Liver (tissue), 10 donors: ENCODE measurements at places on chromosomes 4 and X.

DNA sequence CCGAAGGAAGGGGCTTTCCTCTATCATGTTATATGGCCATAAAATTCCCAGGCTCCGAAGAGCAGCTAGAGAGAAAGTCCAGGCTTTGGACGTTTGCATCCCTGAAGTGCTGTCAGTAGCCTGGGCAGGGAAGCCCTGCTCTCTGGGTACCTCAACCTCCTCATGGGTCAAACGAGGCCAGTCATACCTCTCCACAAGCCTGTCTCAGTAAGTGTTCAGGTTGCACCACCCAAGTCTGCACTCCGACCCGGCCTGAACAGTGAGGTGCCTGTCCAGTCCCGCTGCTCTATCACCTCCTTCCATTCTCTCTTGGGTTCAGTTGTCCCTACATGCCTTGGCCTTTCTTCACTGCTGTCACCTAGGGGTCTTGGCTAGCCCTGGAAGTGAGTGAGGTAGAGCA is 78.9 kb downstream of the STARD8 start:
- DNase-seq = no peak
- peaks cover 3% of the 10 kb centered on the region for H3K36me3 ChIP-seq
- H3K4me3 ChIP-seq = no peak overlapping the region
- H3K4me1 ChIP-seq = no peaks in the 10 kb centered on the region
- no peaks in the 10 kb centered on the region for H3K27me3 ChIP-seq

- no peaks in the 10 kb centered on the region for H3K27me3 ChIP-seq
- no peak overlapping the region for H3K4me3 ChIP-seq
- no peak overlapping the region for H3K27ac ChIP-seq
- H3K4me1 ChIP-seq = peaks cover 4% of the 10 kb centered on the region
- no peaks in the 10 kb centered on the region for H3K36me3 ChIP-seq
Observed at GRCh38 chr4:79227860-79228259, 98.0 kb downstream of the NAA11 start.

DNA sequence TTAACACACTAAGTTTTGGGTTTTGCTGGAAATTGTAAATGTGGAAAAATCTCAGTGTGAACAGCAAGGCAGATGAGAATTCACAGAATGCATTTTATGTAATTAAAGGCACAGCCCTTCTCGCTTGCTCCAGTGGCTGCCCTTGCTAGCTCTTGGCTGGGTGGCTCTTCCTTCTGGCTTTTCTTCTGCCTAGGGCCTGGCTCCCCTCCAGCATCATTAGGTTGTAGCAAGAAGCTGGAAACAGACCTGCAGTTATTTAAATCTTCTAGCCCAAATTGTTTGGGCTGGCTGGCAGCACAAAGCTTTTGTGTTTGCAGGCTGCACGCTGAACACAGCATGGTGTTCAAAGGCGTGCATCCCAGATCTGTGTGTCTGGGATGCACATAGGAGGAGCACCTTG is 56.5 kb downstream of the LIMCH1 start:
- H3K27ac ChIP-seq = no peak overlapping the region
- H3K4me3 ChIP-seq = no peak overlapping the region
- DNase-seq = no peak
- H3K4me1 ChIP-seq = peaks cover 6% of the 10 kb centered on the region

DNA sequence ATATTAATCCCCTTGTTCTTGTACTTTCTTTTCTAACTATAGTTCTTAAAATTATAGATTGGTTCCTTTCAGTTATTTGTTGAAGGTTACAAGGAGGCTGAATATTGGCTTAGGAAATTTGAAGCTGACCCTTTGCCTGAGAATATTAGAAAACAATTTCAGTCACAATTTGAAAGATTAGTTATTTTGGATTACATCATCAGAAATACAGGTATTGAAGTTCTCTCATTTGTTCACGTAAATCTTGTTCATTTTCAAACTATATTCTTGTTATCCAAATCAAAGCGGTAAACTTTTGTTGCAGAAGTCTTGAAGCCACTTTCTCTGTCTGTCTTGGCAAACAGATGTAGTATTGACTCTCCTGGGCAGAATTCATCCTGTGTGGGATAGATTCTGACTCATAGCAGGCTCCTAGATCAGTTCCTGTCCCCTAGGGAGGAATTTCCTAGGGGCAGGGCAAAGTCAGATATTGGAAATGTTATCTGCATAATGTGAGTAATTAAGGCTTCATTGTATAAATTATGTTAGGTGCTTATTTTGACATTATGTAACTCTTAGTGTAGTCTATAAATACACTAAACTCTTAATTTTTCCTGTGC is 25.2 kb downstream of the PI4K2B start:
- no peaks in the 10 kb centered on the region for H3K4me1 ChIP-seq
- no peak overlapping the region for H3K4me3 ChIP-seq
- H3K27me3 ChIP-seq = no peaks in the 10 kb centered on the region
- DNase-seq = no peak
- no peak overlapping the region for H3K27ac ChIP-seq

DNA sequence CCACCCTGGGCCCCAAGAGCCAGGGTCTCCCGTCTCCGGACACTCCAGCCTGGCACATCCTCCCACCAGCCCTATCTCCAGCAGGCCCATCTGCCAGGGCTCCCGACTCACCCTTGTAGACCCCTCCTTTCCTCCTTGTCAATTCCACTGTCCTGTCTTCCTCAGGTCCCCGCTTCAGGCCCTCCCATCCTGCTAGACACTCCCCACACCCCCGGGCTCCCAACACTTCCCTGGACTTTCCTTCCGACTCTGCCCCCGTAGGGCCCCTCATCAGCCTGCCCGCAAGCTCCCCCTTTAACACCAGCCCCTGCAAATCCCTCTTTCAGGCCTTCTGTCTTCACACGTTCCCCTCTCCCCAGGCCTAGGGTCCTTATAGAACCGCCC is 1.1 kb downstream of the PRAF2 start:
- H3K4me1 ChIP-seq = peaks cover 17% of the 10 kb centered on the region
- no peak for DNase-seq
- no peak overlapping the region for H3K4me3 ChIP-seq
- peaks cover 9% of the 10 kb centered on the region for H3K36me3 ChIP-seq
- H3K27ac ChIP-seq = no peak overlapping the region

DNA sequence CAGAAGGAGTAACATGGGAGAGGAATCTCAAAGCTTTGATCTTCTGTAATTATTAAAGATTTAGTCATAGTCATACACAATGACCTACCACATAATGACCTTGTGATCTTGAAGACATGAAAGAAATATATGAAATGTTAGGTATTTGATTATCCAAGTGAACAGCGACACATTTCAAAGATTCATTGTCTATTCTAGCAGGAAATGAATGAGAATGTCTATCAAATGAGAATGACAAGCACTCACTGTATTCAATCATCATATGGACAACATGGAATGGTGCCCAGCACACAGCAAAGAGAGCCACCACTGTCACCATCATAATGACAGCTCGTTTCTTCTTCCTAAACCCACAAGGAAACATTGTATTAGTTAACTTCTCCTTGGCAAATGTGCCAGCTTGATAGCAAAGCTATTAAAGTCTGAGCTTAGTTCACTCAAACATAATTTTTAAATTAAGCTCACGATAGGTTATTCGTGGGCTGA is 50.6 kb downstream of the QRFPR start:
- no peaks in the 10 kb centered on the region for H3K27me3 ChIP-seq
- no peaks in the 10 kb centered on the region for H3K4me1 ChIP-seq
- no peaks in the 10 kb centered on the region for H3K36me3 ChIP-seq

- H3K27ac ChIP-seq = peak overlapping the region; percentile 11
- no peak for DNase-seq
- no peak overlapping the region for H3K4me3 ChIP-seq
- no peaks in the 10 kb centered on the region for H3K27me3 ChIP-seq
Observed at GRCh38 chr4:155909615-155910226, 6.2 kb downstream of the TDO2 start.

GRCh38 chr4:140757232-140757630 is 1.0 kb upstream of the TBC1D9 start:
- H3K4me1 ChIP-seq = peaks cover 5% of the 10 kb centered on the region
- no peak for DNase-seq
- no peaks in the 10 kb centered on the region for H3K27me3 ChIP-seq
- peak overlapping the region; percentile 93 for H3K27ac ChIP-seq
- H3K36me3 ChIP-seq = no peaks in the 10 kb centered on the region

GRCh38 chr4:8607603-8608481 is 15.3 kb downstream of the CPZ start:
- no peaks in the 10 kb centered on the region for H3K27me3 ChIP-seq
- H3K4me3 ChIP-seq = no peak overlapping the region
- H3K4me1 ChIP-seq = no peaks in the 10 kb centered on the region
- no peak overlapping the region for H3K27ac ChIP-seq

DNA sequence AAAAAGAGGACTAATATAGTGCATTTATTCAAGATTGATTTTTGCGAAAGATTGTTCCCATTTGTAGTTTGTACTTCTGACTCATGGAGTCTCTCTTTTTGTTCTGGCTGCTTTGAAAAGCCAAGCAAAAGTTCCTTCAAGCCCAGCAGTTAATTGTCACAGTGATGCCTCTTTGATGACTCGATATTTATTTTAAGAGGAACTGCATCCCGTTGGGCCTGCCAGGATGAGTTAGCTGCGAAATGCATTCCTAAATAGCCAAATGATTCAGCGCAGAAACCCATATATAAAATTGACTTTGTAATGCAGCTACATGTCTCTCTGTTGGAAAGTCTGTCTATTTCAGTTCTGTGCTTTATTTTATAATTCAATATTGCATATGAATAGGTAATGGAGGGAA is 295.1 kb downstream of the GBA3 start:
- no peaks in the 10 kb centered on the region for H3K27me3 ChIP-seq
- no peaks in the 10 kb centered on the region for H3K36me3 ChIP-seq
- no peak overlapping the region for H3K27ac ChIP-seq
- H3K4me3 ChIP-seq = no peak overlapping the region

DNA sequence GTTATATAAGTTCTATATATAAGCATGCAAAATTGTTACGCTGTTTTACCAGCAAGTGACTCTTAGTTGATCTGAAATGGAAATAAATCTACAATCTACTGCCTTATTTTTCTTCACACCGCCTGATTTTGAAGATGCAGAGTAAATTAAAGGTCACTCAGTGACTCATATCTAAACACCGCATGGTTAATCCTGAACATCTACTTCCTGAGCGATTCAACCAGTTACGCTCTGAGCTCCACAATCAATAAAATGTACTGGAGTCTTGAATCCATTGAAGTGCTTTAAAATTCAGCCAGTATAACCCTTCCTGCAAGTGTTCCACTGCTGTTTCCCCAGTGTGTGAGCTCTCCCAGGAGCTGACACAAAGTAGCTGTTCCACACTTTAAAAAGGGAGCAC is 192.8 kb downstream of the SLC7A11 start:
- H3K4me3 ChIP-seq = no peak overlapping the region
- H3K27ac ChIP-seq = no peak overlapping the region
- no peak for DNase-seq
- H3K27me3 ChIP-seq = no peaks in the 10 kb centered on the region

DNA sequence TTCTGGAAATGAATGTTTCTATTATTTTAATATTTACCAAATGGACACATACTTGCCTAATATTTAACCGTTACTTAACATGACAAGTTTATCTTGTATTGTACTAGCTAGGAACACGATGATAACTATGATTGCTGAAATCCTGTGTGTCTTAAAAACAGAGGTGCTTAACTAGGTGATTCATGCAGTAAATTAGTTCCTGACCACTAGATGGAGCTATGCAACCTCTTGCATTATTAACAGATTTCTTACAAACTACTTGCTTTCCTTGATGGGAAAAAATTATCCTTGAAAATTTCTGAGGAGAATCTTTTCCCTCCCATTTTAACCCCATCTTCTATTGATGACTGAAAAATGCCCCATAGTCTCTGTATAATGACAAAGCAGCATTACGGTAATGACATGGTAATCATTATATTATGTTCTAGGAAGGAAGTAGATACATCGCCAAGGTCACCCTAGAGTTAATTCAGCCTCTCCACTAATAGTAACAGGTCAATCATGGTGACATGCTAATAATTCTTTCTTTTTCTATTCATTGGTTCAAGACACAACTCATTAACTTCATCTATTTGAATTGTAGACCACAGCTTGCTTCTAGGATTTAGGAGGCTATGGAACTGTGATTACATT is 844.2 kb downstream of the RAPGEF2 start:
- H3K4me3 ChIP-seq = no peak overlapping the region
- no peak overlapping the region for H3K27ac ChIP-seq
- H3K4me1 ChIP-seq = no peaks in the 10 kb centered on the region
- no peak for DNase-seq

- H3K27ac ChIP-seq = no peak overlapping the region
- no peaks in the 10 kb centered on the region for H3K4me1 ChIP-seq
- DNase-seq = no peak
- H3K27me3 ChIP-seq = no peaks in the 10 kb centered on the region
- H3K36me3 ChIP-seq = peaks cover 60% of the 10 kb centered on the region
Observed at GRCh38 chrX:47226071-47226470, 6.7 kb upstream of the USP11 start.

- peak overlapping the region; percentile 84 for H3K27ac ChIP-seq
- H3K27me3 ChIP-seq = no peaks in the 10 kb centered on the region
- peak overlapping the region; percentile 69 for H3K4me3 ChIP-seq
- H3K36me3 ChIP-seq = no peaks in the 10 kb centered on the region
Observed at GRCh38 chrX:40105835-40106675, 8.3 kb upstream of the BCOR start.

- no peaks in the 10 kb centered on the region for H3K27me3 ChIP-seq
- no peak overlapping the region for H3K4me3 ChIP-seq
- no peaks in the 10 kb centered on the region for H3K4me1 ChIP-seq
- H3K27ac ChIP-seq = no peak overlapping the region
- H3K36me3 ChIP-seq = no peaks in the 10 kb centered on the region
Observed at GRCh38 chrX:55118574-55118973, 29.8 kb downstream of the PAGE2 start.

GRCh38 chrX:118756101-118756500 is 28.7 kb downstream of the IL13RA1 start:
- no peak overlapping the region for H3K27ac ChIP-seq
- H3K4me1 ChIP-seq = no peaks in the 10 kb centered on the region
- no peak overlapping the region for H3K4me3 ChIP-seq
- peaks cover 8% of the 10 kb centered on the region for H3K36me3 ChIP-seq

DNA sequence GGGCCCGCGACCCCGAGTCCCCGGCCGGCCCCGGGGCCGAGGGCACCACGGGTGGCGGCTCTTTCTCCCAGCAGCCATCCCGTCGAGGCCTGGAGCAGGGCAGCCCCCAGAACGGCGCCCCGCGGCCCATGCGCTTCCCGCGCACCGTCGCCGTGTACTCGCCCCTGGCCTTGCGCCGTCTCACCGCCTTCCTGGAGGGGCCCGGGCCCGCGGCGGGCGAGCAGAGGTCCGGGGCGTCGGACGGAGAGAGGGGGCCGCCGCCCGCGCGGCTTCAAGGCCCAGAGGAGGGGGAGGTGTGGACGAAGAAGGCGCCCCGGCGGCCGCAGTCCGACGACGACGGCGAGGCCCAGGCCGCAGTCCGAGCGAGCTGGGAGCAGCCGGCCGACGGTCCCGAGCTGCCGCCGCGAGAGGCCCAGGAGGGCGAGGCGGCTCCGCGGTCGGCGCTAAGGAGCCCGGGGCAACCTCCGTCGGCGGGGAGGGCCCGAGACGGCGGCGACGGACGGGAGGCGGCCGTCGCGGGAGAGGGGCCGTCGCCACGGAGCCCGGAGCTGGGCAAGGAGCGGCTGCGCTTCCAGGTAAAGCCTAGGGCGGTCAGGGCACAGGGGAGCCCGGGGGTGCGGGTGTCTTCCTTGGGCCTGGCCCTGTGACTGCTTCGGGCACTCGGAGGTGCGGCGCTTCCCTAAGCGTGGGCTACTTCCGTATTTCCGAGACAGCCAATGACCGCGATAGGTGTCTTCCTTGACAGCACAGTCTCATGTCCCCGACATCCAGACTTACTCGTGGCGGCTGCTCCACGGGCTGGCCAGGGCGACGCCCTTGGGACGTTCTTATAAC is 845 bp downstream of the ZAR1 start:
- no peaks in the 10 kb centered on the region for H3K36me3 ChIP-seq
- H3K27me3 ChIP-seq = peaks cover 9% of the 10 kb centered on the region
- H3K4me3 ChIP-seq = no peak overlapping the region
- no peak for DNase-seq
- no peaks in the 10 kb centered on the region for H3K4me1 ChIP-seq

- no peaks in the 10 kb centered on the region for H3K36me3 ChIP-seq
- no peak overlapping the region for H3K27ac ChIP-seq
- H3K4me1 ChIP-seq = no peaks in the 10 kb centered on the region
- DNase-seq = no peak
Observed at GRCh38 chrX:23631136-23631535, 36.2 kb upstream of the PRDX4 start.
